Endothelial cell (in vitro differentiated cells): ENCODE measurements at places on chromosomes 3 and 15.

GRCh38 chr15:66622591-66623022, 56.8 kb upstream of the LCTL start:
- no peak for DNase-seq
- H3K27ac ChIP-seq = peak overlapping the region; percentile 42
- no peaks in the 10 kb centered on the region for H3K36me3 ChIP-seq
- peaks cover 26% of the 10 kb centered on the region for H3K4me1 ChIP-seq
- no peak overlapping the region for H3K4me3 ChIP-seq

DNA sequence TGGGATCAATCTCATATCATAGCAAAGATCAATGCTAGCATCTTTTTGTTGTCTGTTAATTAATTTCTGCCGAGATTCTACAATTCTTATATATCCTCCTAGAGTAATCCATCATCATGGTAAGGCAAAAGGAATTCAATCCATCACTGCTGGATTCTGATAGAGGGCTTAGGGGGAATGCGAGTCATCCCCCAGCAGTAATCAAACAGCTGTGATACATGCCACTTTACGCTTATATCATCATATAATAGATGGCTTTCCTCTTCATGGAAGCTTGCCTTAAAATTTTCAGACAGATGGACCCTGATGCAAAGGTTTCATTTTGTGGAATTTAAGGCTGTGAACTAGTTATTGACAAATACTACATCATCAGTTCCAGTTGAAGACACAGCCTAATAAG, 645.9 kb downstream of the CADM2 start:
- no peak overlapping the region for H3K4me3 ChIP-seq
- H3K27me3 ChIP-seq = no peaks in the 10 kb centered on the region
- H3K27ac ChIP-seq = no peak overlapping the region
- no peaks in the 10 kb centered on the region for H3K36me3 ChIP-seq

DNA sequence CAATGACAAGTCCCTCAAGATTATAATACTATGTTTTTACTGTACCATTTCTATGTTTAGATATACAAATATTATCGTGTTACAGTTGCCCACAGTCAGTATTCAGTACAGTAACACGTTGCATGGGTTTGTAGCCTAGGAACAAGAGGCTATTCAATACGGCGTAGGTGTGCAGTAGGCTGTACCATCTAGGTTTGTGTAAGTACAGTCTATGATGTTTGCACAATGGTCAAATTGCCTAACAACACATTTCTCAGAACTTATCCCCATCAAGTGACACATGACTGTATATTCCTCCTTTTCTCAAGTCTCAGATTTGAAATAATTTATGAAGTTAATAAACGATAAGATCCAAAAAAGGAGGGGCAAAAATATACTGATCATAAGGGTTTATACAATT, 21.7 kb downstream of the ZDHHC3 start:
- no peak for DNase-seq
- no peak overlapping the region for H3K4me3 ChIP-seq
- peaks cover 2% of the 10 kb centered on the region for H3K27me3 ChIP-seq
- peaks cover 22% of the 10 kb centered on the region for H3K36me3 ChIP-seq

- H3K4me1 ChIP-seq = peaks cover 13% of the 10 kb centered on the region
- peaks cover 1% of the 10 kb centered on the region for H3K27me3 ChIP-seq
- no peak overlapping the region for H3K4me3 ChIP-seq
- no peak for DNase-seq
These were observed 59.5 kb downstream of the ZNF609 start for GRCh38 chr15:64519897-64520296.

DNA sequence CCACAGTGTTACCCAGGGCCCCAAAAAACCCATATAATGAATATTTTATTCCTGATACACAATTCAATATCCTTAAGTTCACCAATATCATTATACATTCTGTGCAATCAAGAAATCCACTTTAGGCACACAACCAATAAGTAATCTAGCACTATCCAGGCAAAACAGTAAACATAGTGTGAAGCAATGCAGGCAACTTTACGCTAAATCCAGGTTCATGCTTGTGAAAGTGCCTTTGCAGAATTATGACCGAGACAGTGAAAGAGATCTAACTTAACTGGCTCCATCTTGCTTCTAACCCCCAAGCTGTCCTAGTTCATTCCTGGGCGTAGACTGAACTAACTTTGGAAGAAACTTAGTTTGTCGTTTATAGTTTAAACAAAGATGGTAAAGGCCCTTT, 34.2 kb upstream of the INO80 start:
- H3K4me3 ChIP-seq = no peak overlapping the region

- no peak overlapping the region for H3K27ac ChIP-seq
These were observed 334.8 kb downstream of the OCA2 start for GRCh38 chr15:27764339-27764738.

DNA sequence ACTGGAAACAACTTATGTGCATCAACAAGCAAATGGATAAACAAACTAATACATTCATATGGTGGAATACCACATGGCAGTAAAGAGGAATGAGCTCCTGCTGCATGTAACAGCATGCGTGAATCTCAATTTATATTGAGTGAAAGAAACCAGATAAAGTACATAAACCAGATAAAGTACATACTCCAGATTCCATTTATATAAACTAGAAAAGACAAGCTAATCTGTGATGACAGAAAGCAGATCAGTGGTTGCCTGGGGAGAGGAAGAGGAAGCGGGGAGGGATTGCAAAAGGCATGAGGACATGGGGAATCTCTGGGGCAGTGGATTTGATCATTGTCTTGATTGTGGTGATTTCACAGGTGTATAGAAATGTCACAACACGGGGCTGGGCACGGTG, 34.2 kb downstream of the LIMD1 start:
- H3K4me1 ChIP-seq = peaks cover 51% of the 10 kb centered on the region
- peak overlapping the region; percentile 70 for H3K27ac ChIP-seq
- peak overlapping the region; percentile 1 for H3K4me3 ChIP-seq

DNA sequence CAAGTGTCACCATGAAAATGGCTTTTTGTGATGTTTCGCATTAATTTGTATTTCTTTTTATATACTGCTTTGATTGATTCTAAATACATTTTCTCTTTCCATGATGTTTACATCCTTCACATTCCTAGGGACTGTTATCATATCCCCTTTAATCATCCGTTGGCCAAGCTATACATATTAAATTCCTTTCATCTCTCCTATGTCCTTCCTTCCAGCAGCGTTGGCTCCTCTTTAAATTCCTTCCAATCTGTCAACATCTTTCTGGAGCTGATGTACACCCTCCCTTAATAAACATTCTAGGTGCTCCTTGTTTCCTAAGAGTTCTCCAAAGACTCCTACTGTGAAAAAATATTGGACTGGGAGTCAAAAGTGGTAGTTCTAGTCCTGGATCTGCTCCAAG, 87.8 kb downstream of the IGF2BP2 start:
- peaks cover 7% of the 10 kb centered on the region for H3K27me3 ChIP-seq
- peak overlapping the region; percentile 10 for H3K27ac ChIP-seq
- no peaks in the 10 kb centered on the region for H3K36me3 ChIP-seq

DNA sequence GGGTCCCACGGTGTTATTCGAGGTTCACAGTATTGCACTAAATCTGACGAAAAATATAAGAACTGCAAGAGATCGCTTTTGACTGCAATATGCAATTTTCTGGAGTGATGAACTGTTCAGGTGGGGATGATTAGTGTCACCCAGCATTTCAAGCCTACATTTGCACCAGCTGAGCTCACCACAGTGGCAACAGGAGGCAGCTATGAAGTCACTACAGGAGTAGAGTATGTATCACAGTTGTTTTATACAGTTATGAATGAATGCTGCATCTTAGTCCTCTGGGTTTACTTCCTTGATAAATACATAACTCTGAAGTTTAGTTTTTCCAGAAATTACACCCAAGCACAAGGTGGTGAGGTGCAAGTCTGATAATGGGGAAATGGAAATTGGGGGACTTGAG, 69.6 kb downstream of the CHSY1 start:
- peaks cover 27% of the 10 kb centered on the region for H3K36me3 ChIP-seq
- H3K27ac ChIP-seq = no peak overlapping the region
- peaks cover 6% of the 10 kb centered on the region for H3K27me3 ChIP-seq
- no peak for DNase-seq
- H3K4me3 ChIP-seq = no peak overlapping the region

DNA sequence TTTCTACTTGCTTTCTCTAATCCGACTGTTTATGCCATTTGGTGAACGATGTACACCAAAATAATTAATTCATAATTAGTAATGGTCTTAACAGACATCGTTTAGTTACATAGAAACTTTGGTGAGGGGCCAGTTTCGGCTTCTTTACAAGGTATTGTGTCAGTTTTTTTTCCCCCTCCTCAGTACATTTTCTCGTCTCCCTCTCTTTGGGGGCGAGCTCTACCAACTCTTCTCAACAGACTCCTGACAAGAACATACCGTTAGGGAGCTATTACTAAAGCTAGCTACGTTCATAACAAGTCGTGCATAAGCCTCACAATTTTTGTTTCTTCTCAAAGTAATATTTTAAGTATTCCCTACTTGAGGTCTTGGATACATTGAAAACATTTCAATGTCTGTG, 1.4 kb downstream of the U2SURP start:
- peaks cover 7% of the 10 kb centered on the region for H3K27me3 ChIP-seq
- peak overlapping the region; percentile 99 for H3K4me3 ChIP-seq
- H3K27ac ChIP-seq = peak overlapping the region; percentile 99
- DNase-seq = no peak

DNA sequence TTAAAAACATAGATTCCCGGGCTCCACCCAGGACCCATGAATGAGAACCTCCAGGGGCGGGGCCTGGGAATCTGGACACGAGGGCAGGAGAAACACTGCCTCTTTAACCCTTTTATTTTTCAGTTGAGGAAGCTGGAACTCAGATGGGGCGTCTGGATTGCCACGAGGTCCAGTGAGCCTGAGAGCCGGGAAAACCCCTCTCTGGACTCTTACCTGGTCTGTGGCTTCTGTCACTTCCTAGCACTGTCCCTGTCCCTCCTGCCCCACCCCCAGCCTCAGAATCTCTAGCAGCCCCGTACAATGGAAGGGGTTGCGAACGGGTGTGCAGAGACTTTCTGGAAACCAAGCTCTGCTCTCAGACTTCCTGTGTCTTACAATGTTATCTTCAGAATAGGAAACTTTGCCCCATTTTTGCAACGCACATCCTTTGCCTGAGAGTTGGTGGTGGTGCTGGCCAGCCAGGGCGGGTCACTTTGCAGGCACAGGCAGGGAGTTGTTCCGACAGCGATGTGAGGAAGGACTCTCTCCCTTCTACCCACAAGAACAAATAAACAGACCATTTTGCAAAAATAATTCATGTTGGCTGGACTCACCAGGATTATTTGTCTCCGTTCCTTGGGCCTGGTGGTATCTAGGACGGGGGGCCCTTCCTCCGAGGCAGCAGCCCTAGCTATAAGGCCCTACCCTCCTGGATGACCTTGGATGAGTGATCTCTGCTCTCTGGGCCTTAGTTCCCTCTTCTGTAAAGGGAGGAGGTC, 59.1 kb downstream of the SMAD6 start:
- DNase-seq = peak; percentile 16
- H3K4me3 ChIP-seq = peak overlapping the region; percentile 22
- peaks cover 66% of the 10 kb centered on the region for H3K4me1 ChIP-seq
- peaks cover 4% of the 10 kb centered on the region for H3K36me3 ChIP-seq

DNA sequence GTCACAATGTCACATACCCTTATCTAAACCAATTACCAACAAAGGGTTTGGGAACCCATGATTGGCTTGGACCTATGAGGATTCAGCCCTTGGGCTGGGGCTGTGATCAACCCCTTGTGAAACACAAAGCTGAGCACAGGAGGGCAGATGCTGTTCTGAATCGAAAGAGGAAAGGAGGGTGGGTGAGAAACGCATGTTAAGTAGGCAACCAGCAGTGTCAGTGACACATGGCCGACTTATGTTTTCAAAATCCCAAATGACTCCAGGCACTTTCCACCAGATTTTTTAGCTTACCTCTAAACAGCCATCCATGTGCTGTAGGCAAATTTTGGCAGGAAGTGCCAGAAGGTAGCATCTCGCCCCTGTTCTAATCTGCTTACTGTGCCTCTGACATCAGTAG, 34.1 kb upstream of the KLHL25 start:
- no peaks in the 10 kb centered on the region for H3K4me1 ChIP-seq
- H3K27ac ChIP-seq = no peak overlapping the region
- H3K4me3 ChIP-seq = no peak overlapping the region

DNA sequence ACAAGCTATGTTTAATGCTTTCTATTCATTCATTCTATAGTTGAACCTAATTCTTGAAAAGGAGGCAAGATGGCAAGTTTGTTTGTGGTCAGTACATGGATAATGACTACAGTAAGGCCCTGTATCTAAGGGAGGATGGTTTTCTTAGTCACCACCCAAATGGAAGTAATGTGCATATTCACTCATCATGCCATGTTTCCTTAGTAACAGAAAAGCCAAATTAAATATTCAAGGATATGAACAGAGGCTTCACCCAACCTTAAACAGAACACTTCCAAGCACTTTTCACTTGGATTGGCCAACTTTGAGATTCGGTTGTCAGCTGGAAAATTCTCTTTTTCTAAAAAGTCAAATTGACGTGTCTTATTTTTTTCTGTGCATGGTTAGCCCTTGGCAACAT, 805.3 kb upstream of the LMCD1 start:
- peaks cover 4% of the 10 kb centered on the region for H3K27me3 ChIP-seq
- no peaks in the 10 kb centered on the region for H3K4me1 ChIP-seq
- H3K27ac ChIP-seq = no peak overlapping the region
- DNase-seq = no peak

DNA sequence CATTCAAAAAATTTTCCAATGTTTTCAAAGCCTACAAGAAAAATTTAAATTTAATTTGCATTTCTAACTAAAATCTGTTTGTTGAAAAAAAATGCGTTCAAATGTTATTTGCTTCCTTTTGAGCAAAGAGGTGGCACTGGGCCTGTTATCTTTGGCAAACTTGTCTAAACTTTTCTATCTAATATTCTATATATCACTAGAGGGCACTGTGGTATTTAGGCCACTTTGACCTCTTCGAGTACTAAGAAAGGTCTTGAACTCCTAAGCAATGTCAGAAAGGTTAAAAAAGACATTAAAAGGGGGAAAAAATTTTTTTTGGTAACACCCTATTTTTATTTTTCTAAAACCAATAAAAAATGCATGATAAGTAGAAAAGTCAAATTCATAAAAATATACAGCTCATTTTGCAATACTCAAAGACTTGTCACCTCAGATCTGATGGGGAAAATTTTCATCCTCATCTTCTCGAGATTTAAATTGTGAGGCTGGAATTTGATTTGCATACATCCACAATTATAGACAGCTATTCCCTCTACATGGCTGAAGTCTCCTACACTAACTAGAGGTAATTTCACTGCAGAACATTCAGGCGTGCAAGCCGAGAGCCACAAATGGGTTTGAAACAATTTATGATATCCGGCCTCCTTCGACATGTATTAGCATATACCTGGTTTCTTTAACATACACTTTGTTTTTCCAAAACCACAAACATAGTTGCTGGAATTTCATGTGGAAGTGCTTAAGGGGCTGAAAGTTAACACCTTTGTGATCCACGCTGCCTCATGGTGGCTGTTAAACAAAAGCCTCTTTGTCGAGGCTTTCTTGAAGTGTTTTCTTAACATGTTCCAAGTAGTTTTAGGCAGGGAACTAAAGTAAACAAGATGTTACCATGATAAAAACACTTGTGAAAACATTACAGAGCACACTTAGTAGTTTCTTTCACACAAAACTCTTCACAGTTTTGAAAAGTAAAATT, 576.4 kb downstream of the FOXP1 start:
- no peak overlapping the region for H3K27ac ChIP-seq
- H3K36me3 ChIP-seq = no peaks in the 10 kb centered on the region
- no peak for DNase-seq
- peaks cover 21% of the 10 kb centered on the region for H3K4me1 ChIP-seq

- no peaks in the 10 kb centered on the region for H3K27me3 ChIP-seq
- no peaks in the 10 kb centered on the region for H3K36me3 ChIP-seq
- H3K4me3 ChIP-seq = no peak overlapping the region
- no peak overlapping the region for H3K27ac ChIP-seq
- no peak for DNase-seq
These were observed 58.9 kb downstream of the MYO1E start for GRCh38 chr15:59313641-59314332.
